ENCODE measurements at places on chromosomes 1 and 21.

GRCh38 chr1:29639741-29640427 is 403.6 kb downstream of the PTPRU start:
- peak; percentile 81 for DNase-seq

DNA sequence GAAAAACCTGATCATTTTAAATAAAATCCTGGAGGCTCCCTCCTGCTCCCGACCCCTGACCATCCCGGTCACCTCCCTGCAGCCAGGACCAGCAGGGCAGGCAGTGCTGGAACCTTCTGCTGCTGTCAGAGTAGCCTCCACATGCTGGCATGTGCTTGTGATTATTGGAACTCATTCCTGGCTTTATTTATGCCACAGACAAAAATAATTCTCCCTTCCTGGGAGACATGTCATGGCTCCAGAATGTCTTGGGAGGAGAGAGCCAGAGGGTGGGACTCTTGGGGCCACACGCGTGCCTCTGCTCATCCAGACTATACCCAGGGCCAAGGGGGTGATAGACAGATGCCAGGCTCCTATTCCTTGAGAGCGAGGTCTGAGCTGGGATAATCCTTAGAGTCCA is 183.6 kb upstream of the RAB4A start:
- DNase-seq, result no peak

DNA sequence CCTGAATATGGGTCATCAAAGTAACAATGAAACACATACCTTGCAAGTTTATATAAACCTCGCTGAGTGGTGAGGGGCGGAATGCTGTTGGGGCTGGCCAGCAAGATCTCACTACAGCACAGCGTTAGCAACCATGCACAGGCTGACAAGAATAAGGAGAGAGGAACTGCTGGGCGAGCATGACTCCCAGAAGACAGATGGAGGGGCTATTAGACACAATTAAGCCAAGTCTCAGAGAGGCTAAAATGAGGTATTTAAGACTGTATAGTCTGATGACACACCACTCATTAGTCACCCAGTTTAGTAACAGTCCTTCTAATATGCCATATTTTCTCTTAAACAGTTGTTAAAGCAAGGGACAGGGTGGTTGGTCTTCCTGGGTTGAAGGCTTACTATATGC is 340.2 kb upstream of the NR5A2 start:
- DNase-seq, result no peak

DNA sequence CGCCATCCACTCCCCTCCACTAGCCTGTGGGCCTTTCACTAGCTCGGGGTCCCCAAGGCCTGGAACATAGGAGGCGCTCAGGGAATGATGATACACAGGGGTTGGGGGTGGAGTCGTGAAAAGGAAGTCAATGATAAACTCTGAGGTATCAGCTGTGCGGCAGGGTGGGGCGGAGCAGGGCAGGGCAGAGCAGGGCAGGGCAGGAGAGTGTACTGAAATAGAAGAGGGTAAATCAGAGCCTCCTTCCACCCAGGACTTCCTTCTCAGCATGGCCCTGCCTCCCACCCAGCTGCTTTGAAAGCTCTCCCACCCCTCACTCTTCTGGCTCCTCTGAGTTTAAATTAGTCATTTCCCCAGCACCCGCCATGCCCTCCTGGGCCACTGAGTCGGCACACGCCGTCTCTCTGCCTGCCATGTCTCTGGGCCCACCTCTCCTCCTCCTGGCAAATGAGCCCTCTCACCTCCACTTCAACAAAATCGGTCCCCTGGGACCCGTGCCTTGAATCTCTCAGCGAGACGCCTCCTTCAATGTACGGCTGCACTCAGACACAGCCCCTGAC is 16.9 kb downstream of the CAPZB start:
- no peak for DNase-seq

- no peak for DNase-seq
Measured at GRCh38 chr1:59442492-59442891, 145.6 kb downstream of the FGGY start.

- no peak for DNase-seq
Measured at GRCh38 chr1:230381049-230381467, 45.1 kb downstream of the PGBD5 start.

GRCh38 chr21:21165063-21165645 is 166.9 kb downstream of the NCAM2 start:
- DNase-seq, result peak; percentile 8

DNA sequence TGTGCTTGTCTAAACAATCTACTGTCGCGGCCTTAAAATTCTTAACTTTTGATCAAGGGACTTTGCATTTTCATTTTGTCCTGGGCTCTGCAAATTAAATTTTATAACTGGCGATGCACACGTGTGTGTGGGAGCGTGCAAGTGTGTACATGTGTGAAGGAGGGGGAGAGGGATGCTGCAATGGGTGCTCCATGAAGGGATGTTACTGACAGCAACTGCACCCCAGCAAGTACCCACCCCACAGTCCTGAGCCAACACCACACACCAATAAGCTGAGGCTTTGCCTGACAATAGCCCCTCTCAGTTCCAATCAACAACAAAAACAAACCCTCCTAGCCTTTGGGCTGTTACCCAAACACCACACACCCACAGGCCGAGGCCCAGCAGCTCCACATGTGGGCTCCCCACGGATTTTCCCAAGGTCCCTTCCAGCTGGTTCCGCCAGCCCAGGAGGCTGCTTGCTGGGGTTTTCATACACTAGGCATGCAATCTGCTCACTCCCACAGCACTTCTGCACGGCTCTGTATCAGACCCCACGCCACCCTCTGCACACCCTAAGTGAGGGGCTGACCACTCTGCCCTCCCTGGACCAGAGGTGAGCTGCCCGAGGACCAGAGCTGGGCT is 32.8 kb upstream of the IFFO2 start:
- no peak for DNase-seq

- no peak for DNase-seq
Measured at GRCh38 chr21:40270047-40270446, 402.8 kb downstream of the PCP4 start.

- no peak for DNase-seq
Measured at GRCh38 chr1:110798691-110799256, 74.2 kb upstream of the CD53 start.

DNA sequence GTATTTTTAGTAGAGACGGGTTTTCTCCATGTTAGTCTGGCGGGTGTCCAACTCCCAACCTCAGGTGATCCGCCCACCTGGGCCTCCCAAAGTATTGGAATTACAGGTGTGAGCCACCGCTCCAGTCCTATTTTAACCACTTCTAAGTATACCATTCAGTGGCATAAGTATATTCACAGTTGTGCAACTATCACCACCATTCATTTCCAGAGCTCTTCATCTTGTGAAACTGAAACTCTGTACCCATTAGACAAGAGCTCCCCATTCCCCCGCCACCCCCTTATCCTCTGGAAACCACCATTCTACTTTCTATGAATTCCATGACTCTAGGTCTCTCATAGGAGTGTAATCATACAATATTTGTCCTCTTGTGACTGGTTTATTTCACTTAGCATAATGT is 40.2 kb upstream of the CAMTA1 start:
- no peak for DNase-seq

- no peak for DNase-seq
Measured at GRCh38 chr1:160022330-160023310, 9.2 kb downstream of the PIGM start.

- DNase-seq, result no peak
Measured at GRCh38 chr1:101587741-101588140, 350.9 kb downstream of the S1PR1 start.

DNA sequence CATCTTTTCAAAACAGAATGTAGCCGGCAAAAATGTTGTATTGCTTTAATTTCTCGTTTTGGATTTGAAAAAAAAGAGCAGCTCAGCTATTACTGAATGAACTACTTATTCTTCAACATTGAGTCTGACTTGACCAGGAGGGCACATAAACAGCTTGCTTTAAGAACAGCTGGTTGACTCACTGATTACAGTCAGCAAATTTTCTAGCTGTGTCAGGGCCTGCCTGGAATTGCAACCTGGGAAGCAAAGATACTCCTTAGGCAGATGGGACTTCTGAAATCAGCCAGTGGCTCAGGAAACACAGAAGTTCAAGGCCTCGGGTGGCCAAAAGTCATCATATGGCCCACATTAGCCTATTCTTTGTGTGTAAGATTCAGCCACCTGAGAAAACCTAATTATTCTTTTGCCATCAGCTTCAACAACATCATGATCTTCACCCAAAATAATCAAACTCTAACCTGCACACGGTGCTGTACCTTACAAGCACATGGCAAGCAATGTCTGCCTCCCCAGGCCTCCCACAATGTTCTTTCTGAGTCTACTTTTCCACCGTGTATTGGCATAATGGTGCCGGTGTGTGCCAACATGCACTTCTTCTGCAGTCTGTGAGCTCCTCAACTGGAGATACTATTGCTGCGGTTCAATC is 307.2 kb downstream of the HHIPL2 start:
- DNase-seq, result peak; percentile 14

- no peak for DNase-seq
Measured at GRCh38 chr21:15061279-15061678, 3.5 kb downstream of the NRIP1 start.

GRCh38 chr1:15835205-15835740 is 12.2 kb upstream of the SPEN start:
- DNase-seq, result no peak

- peak; percentile 12 for DNase-seq
Measured at GRCh38 chr1:214445831-214446614, 105.4 kb downstream of the PTPN14 start.

DNA sequence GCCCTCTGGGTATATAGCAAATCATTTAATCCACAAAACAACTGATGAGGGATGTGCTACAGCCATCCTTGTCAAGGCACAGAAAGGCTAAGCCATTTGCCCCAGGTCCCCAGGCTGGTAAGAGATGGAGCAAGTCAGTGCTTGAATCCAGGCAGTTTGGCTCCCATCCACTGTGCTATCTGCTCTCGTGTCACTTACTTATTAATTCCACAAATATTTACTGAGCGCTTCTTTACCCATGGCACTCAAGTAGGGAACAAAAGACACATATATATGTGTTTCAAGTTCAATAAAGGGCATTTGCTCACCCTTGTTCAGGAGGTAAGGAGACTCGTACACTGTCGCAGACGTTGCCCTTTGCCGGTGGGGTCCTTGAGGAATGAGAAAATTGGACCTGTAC is 38.6 kb upstream of the MPZL1 start:
- DNase-seq, result no peak

DNA sequence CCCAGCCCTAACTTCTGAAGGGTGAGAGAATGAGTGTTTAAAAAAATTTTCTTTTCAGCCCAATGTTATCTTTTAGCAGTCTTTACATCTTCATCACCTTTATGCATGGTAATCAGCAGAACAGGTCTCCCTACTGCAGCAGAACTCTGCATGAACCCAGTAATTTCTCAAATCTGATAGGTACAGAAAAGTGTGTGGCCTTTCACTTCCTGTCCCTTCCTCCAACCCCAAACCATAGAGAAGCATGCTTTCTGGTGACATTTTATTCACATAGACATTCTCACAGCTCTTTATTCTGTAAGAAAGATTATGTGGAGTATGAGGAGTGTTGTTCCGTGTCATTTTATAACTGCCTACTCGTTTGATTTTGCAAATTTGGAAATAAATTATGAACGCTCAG is 68.6 kb downstream of the RPAP2 start:
- DNase-seq, result no peak
